ENCODE measurements at places on chromosomes 12 and 14. TPM values are rescaled to one million over a fixed set of nuclear protein-coding genes. Genes with fewer than 3 reads are reported as not detected.

The KRT82 gene
- polyA plus RNA-seq: not detected

The KRT77 gene
- polyA plus RNA-seq: 0.42 TPM

The ITGA7 gene
- 29.6 TPM for polyA plus RNA-seq

The RPS26 gene
- 232 TPM for polyA plus RNA-seq

The PRH1 gene
- polyA plus RNA-seq: 7.3 TPM

The JPH4 gene
- 6.6 TPM for polyA plus RNA-seq

The PPP1R36 gene
- polyA plus RNA-seq: 2.6 TPM

The SERPINA9 gene
- not detected for polyA plus RNA-seq

The DNAJC22 gene
- 50.0 TPM for polyA plus RNA-seq

DNA sequence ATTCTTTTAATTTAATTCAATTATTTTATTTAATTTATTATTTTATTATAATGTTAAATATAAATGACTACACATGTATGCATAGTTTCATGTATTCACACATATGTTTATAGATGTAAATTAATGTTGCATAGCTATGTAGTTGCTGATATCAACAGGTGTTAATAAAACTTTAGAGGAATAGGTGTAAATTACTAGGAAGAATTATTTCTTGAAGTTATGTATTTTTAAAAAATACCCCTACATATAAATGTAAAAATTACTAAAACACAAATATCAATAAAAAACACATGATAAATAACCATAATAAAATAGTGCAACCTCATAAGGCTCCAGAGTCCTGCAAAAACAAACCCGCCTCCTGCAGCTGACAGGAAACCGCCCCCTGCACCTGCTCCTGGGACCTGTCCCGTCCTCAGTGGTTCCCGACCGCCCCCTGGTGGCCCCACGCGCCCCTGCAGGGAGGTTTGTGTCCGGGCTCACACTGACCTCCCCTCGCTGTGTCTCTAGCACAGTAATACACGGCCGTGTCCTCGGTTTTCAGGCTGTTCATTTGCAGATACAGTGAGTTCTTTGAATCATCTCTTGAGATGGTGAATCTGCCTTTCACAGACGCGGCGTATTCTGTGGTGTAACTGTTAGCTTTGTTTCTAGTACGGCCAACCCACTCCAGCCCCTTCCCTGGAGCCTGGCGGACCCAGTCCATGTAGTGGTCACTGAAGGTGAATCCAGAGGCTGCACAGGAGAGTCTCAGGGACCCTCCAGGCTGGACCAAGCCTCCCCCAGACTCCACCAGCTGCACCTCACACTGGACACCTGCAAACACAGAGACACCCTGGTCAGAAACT is 1264.0 kb downstream of the TMEM121 start:
- no peak for DNase-seq

GRCh38 chr12:54287261-54288157 is 7.0 kb downstream of the HNRNPA1 start:
- no peak for DNase-seq

DNA sequence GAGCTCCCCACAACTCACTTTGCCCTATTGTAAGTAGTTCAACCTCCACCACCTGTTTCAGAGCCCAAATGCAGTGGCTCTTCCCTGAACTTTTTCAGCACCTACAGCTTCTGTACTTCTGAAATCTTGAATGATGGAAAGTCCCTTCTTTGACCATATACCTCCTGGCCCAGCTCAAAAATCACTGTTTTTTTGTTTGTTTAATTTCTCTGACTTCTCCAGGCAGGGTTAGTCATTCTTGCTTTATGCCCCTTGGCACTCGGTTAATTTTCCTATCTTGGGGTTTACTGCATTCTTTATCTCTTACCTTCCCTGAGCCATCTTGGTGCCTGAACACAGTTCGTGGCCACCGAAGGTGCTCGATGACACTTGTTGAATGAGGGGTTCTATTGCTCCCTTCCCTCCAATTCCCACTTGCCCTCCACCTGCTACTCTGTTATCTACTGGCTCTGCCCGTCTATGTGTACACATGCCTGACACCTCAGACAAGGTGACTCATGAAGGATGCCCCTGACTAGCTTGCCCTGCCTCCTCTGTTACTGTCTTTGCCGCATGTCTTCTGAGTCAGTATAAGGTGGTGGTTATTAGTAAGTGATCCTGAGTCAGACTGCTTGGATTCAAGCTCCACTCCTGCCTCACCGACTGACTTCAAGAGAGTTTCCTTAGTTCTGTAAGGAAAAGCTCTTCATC is 4.4 kb downstream of the AMHR2 start:
- peak; percentile 70 for DNase-seq

- DNase-seq: peak; percentile 72
These were observed 229.8 kb upstream of the LRIG3 start for GRCh38 chr12:59149995-59150642.

- DNase-seq: no peak
These were observed 341 bp downstream of the ZNF10 start for GRCh38 chr12:133130808-133131128.

DNA sequence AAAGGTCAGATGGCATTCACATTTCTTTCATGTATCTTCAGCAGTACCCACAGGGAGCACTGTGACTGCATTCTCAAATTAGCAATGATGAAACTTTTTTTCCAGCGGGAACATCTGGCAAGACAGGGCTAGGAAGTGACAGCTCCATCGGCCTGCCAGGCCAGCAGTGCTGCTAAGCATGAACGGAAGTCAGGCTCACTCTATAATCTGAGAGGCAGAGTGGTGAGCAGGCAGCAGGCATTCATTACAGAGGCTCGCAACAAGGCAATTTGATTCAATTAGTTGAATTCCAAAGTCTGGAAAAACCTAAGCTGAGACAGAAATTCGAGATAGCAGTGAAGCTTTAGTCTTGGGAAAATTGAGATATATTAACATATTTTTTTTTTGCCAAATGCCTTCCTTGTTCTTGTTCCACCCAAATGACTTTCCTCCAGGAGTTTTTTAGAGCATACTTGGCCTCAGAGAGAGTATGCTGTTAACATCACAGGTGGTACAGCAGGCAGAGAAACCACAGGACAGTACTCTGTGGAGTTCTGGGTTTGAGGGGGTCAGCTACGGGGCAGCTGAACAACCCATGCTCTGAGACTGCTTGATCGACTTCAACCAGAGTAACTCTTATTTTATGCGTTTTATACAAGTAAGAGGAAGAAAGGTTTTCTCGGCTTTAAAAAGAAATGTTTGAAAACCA is 414.9 kb downstream of the APAF1 start:
- peak; percentile 6 for DNase-seq

DNA sequence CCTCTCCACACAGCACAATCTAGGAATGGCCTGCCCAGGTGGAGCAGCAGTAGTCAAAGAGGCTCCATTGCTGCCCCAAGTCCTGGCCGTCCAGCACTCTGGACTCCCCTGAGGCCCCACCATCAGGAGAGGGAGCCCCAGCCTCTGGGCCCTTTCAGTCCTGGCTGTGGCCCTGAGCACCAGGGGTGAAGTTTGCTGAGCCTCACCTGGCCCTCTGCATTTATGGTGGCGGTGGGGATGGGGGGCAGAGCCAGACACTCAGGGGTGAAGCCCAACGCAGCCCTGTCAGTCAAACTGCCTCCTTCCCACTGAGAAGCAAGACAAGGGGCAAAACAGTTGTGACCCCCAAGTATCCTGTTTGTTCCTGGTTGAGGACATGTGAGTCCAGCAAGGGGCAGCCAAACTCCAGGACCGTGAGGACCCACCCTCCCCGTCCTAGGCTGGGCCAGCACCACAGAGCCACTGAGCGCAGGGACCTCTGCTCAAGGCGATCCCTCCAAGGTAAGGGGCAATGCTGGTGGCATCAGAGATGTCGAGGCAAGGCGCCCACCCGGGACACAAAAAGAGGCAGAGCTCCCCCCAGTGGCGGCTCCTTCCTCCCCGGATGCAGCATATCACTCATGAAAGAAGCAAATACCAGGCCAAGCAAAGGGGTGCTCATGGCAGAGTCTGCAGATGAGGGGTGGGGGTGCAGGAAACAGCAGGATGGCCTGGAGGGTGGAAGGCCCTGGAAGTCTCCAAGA is 4.8 kb upstream of the AMN start:
- peak; percentile 32 for DNase-seq

- no peak for DNase-seq
These were observed 34.9 kb downstream of the AEBP2 start for GRCh38 chr12:19474147-19474546.

GRCh38 chr14:104708606-104709268 is 15.3 kb upstream of the ADSS1 start:
- peak; percentile 50 for DNase-seq

DNA sequence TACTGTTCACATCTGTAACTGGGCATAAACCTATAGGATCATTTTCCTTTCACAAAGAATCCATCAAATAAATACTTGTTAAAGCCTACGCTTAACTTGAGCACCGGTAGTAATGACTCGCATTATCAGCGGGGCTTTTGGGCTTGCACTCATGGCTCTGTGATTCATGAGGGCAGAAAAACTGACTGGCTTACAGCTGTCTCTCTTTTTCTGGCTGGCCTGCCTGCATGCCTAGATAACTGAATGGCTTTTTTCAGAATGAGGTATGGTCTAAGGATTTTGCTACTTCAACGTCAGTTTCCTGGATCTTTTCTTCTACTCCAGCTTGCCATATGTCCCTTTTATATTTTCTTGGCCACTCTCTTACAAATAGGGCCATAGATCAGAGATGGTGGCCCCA is 531.1 kb downstream of the NRXN3 start:
- no peak for DNase-seq

DNA sequence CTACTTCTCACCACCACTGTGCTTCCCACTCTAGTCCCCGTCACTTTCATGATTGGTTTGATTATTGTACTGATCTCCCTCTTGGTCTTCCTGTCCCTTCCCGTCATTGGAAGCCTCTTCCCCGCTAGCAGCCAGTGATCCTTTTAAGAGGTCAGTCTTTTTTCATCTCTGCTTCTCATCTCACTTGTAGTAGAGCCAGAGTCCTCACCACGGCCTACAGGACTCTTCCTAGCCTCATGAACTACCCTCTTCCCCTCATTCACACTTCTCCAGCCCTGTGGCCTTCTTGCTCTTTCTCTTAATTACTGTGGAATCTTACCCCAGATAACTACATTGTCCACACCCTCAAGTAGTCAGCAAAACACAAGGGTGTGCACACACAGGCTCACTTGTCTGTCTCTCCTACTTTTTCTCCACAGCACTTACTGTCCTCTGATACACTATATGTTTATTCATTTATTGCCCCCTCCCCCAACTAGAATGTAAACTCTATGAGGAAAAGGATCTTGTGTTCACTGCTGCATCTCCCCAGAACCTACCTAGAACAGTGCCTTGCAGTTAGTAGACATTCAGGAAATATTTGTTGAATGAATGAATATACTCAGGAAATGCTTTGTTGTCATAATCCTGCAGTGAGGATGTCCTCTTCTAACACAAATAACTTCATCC is 66.3 kb downstream of the CKB start:
- peak; percentile 12 for DNase-seq

- DNase-seq: no peak
These were observed 202.6 kb upstream of the RASSF8 start for GRCh38 chr12:25755971-25756260.

GRCh38 chr12:109888179-109889020 is 8.1 kb upstream of the GLTP start:
- no peak for DNase-seq

DNA sequence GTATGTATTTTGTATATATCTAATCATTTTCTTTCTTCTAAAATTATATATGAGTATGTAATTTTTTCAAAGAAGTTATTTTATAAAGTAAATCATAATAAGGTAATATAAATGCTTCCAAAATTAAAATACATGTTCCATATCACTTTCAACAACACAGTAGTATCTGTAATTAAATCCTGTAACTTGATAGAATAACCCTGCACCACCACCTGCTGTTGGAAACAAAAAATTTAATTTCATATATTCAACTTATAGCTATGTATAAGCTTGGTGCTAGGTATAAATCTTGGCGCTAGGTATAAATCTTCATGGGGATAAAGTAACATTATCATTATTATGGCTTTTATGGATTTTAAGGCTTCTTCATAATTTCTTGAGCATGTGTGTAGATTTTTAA is 149.7 kb upstream of the DCN start:
- DNase-seq: no peak

- no peak for DNase-seq
These were observed 13.2 kb downstream of the KCNH3 start for GRCh38 chr12:49552014-49552413.

GRCh38 chr14:75267141-75267721 is 11.4 kb upstream of the FOS start:
- DNase-seq: no peak

- DNase-seq: no peak
These were observed 861.3 kb upstream of the MGAT4C start for GRCh38 chr12:87117526-87117925.

DNA sequence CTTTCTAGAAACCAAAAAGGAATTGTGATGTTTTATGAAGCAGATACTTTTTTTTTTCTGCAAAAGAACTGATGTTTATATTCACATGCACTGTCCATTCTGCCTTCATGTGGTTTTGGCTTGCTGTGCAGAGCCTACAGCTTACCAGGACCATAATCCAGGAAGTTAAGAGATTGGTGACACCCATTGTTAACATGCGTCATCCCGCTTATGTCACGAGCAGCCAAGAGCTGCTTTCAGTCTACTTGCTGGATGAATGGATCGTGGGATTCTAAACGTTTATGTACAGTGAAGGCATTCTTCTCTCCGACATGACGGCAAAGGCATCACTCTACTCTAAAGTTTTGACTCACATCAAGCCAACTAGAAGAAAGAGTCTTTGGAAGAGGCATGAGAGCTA is 76.6 kb downstream of the PAX9 start:
- DNase-seq: no peak

- peak; percentile 56 for DNase-seq
These were observed 320.0 kb downstream of the RAD51B start for GRCh38 chr14:68139431-68140075.
